ENCODE measurements at places on chromosomes 2 and 18. TPM values are rescaled to one million over a fixed set of nuclear protein-coding genes. Genes with fewer than 3 reads are reported as not detected.

The ADGRF3 gene
- polyA plus RNA-seq = 0.16 TPM

The G6PC2 gene
- not detected for polyA plus RNA-seq

The DIS3L2 gene
- polyA plus RNA-seq = 28.8 TPM

- H3K4me1 ChIP-seq = peaks cover 23% of the 10 kb centered on the region
- H3K27me3 ChIP-seq = no peaks in the 10 kb centered on the region
- H3K27ac ChIP-seq = peak overlapping the region; percentile 40
- peak; percentile 12 for DNase-seq
These were observed 159.7 kb downstream of the SMAD7 start for GRCh38 chr18:48790869-48791635.

The THOC1 gene
- polyA plus RNA-seq = 72.8 TPM

The CGREF1 gene
- polyA plus RNA-seq = 2.0 TPM

The SCN2A gene
- polyA plus RNA-seq = 1.0 TPM

- peaks cover 10% of the 10 kb centered on the region for H3K36me3 ChIP-seq
- peaks cover 39% of the 10 kb centered on the region for H3K4me1 ChIP-seq
- no peaks in the 10 kb centered on the region for H3K27me3 ChIP-seq
- no peak overlapping the region for H3K27ac ChIP-seq
- no peak overlapping the region for H3K4me3 ChIP-seq
These were observed 14.3 kb downstream of the HTR2B start for GRCh38 chr2:231110551-231110950.

DNA sequence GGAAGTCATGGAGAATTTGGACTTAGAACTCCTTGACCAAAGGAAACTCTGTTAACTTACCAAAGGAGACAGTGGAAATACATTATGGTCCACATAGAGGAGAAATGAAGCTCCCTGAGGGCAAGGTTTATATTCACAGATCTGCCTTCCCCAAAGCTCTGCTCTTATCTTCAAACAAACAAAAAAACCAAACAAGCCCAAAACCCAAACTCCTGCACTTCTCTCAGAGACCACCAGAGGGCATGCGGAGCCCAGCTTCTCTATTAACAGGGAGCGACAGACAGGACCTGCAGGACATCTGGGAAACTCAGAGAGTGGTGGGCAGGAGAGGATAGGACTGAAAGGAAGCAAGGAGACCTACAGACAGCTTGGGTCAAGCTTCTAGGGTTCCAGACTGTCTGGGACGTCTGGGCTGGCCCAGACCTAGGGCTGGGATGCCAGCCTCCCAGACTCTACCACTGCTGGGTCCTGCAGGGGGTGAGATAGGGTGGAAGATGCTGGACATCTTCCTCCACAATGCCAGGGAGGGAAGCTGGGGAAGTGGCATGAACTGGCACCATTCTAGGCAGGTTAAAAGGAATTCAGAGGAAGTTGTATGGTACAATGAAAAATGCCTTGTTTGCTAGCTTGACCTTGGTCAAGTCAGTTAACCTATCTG, 4.0 kb upstream of the WNT10A start:
- no peaks in the 10 kb centered on the region for H3K36me3 ChIP-seq
- H3K27ac ChIP-seq = no peak overlapping the region
- peaks cover 68% of the 10 kb centered on the region for H3K27me3 ChIP-seq
- H3K4me1 ChIP-seq = peaks cover 7% of the 10 kb centered on the region

DNA sequence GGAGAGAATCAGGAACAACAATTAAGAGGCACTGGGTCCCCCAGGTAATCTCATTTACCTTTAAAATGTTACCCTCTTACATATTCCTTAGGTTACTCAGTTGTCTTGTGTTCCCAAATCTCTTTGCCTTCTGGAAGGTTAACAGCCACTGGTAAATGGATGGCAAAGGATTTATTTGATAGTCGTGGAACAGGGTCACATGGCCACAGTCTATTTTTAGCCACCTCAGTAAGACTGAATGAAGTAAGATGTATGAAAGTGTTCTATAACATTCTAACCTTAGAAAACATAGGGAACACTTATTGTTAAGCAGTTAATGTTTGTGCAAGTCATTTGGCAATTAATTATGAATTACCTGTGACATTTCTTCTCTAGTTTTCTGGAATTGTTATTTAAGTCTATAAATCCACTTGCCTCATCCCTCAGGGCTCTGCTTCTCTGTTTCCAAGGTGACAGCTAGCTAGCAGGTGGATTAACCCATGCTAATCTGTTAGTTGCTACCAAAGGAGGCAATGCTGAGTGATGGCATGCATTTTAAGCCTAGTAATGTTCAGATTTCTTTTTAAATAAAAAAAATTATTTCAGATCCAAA, 211.0 kb downstream of the PIK3C3 start:
- no peak for DNase-seq

- no peak for DNase-seq
- H3K27me3 ChIP-seq = no peaks in the 10 kb centered on the region
- no peak overlapping the region for H3K4me3 ChIP-seq
- H3K4me1 ChIP-seq = no peaks in the 10 kb centered on the region
These were observed 41.7 kb downstream of the PPM1B start for GRCh38 chr2:44210362-44210761.

The ATG9A gene
- polyA plus RNA-seq = 13.0 TPM

- H3K4me1 ChIP-seq = peaks cover 19% of the 10 kb centered on the region
- DNase-seq = no peak
- no peak overlapping the region for H3K4me3 ChIP-seq
- no peaks in the 10 kb centered on the region for H3K36me3 ChIP-seq
- H3K27ac ChIP-seq = no peak overlapping the region
- H3K27me3 ChIP-seq = peaks cover 23% of the 10 kb centered on the region
These were observed 3.1 kb upstream of the SP5 start for GRCh38 chr2:170711774-170712652.

DNA sequence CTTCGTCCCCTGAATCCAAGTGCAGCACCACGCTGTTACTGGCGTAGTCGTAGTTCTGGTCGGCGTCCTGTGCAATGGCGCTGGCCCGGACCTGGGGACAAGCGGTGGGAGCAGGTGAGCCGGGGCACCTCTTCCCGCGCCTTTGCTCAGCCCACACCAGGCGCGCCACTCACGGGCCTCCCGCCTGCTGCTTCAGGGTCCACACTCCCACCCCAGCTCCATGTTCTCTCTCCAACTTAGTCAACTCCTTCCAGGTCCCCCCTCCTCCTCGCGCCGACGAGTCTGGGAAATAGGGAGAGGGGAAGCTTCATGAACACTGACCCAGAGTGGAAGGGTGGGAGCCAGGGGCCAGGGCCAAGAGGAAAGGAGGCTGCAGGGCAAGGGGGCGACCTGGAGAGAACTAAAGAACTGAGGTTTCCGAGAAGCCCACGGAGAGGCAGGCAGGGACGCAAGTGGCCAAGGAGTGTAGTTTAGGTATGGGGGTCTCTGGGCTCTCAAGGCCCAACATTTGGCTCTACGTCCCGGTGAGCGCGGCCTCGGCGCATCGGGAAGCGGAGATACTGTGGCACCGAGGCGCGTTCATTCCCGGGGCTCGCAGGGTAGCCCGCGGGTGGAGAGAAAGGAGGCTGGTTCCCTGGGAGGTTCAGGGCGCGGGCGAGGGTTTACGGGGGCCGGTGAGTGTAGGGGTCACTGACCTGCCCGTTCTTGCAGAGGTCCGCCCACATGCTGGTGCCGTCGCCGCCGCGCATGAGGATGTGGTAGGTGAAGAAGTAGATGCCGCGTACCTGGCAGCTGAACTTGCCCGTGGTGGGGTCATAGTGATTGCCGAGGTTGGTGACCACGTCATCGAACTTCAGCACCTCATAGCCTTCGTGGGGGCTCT, 1.4 kb downstream of the C1QL2 start:
- H3K36me3 ChIP-seq = no peaks in the 10 kb centered on the region
- no peaks in the 10 kb centered on the region for H3K4me1 ChIP-seq
- H3K27ac ChIP-seq = no peak overlapping the region
- no peak overlapping the region for H3K4me3 ChIP-seq
- H3K27me3 ChIP-seq = peaks cover 56% of the 10 kb centered on the region

DNA sequence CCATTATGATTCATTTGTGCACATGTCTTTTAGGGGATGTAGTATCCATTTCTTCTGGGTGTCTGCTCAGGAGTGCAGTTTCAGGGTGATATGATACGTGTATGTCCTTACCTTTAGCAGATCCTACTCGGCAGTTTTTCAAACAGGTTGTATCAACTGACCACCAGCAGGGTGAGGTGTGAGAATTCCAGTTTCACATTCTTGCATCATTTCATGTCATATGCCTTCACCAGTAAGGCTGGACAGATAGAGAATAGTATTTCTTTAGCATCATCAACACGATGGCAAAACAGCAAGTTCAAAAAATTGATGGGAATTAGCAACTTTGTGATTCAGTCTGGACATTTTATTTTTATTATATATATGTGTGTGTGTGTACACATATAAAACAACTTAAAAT, 230.0 kb upstream of the TPO start:
- no peak overlapping the region for H3K4me3 ChIP-seq
- H3K36me3 ChIP-seq = no peaks in the 10 kb centered on the region
- no peaks in the 10 kb centered on the region for H3K4me1 ChIP-seq
- H3K27me3 ChIP-seq = no peaks in the 10 kb centered on the region

GRCh38 chr2:64359892-64360657, 93.9 kb upstream of the LGALSL start:
- H3K27me3 ChIP-seq = no peaks in the 10 kb centered on the region
- no peaks in the 10 kb centered on the region for H3K4me1 ChIP-seq
- H3K36me3 ChIP-seq = no peaks in the 10 kb centered on the region
- peak; percentile 96 for DNase-seq
- peak overlapping the region; percentile 82 for H3K27ac ChIP-seq

DNA sequence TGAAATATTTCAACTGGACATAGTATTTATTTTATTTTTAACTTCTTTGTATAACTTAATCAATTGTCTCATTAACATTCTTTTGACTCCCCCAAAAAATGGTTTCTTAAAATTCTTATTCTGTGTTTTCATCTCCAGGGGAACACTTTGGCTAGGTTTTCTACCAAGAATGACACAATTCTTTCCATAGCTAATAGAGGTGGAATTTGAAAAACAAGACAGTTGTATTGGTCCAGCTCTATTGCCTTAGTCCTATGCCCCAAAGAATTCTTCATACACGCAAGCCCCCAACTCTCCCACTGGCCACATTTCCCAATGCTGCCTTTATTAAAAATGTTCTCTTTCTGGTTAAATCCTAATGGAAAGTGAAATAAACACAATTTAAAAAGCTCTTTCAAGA, 104.7 kb upstream of the PKDCC start:
- H3K4me1 ChIP-seq = no peaks in the 10 kb centered on the region
- no peak overlapping the region for H3K27ac ChIP-seq
- H3K27me3 ChIP-seq = no peaks in the 10 kb centered on the region
- no peaks in the 10 kb centered on the region for H3K36me3 ChIP-seq
- DNase-seq = no peak
